ENCODE measurements at places on chromosomes 1 and 21.

DNA sequence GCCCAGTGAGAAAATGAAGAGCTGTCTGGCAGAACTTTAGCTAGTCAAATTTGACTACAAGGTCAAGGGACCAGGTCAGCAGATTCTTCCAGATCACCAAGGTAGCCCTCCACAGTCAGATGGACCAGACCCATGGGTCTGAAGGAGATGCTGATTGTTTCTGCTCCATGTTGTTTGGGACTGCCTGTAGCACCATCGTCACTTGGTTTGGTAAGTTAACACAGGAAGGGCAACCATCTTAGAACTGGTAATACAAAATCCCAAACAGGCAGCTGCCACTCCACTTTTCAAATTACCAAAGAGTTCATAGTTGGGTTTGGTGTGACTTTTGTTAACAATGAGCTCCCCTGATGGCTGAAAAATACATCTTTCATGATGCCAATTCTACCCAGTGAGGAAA lies 9.0 kb downstream of the ITPKB start:
- DNase-seq = no peak

GRCh38 chr1:169550294-169550693 lies 36.0 kb downstream of the F5 start:
- DNase-seq = no peak

- DNase-seq = no peak
Observed at GRCh38 chr1:198179556-198179981, 22.8 kb downstream of the NEK7 start.

GRCh38 chr21:21406921-21407320 lies 408.7 kb downstream of the NCAM2 start:
- no peak for DNase-seq

GRCh38 chr1:154253671-154254070 lies 18.8 kb upstream of the HAX1 start:
- DNase-seq = no peak

- peak; percentile 62 for DNase-seq
Observed at GRCh38 chr1:212608959-212609700, 569 bp downstream of the ATF3 start.

DNA sequence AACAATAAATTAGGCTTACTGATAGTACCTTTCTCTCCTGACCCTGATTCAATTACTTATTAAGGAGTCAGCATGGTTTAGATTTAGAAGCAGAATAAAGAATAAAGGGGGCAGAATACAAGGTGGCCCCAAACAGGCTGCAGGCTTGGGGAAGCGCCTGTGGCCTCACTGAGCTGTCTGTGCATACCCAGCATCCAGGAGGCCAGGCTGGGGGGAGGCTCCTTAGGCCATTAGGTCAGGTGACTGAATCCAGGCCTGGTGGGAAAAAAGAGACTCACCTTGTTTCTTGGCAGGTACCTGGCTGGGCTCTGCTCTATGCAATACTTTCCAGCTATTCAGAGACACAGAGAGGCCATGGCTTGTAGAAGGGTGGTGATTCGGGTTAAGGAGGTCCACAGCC lies 38.8 kb downstream of the PGBD5 start:
- no peak for DNase-seq

- DNase-seq = no peak
Observed at GRCh38 chr1:53944469-53945182, 873 bp downstream of the IFT25 start.

- DNase-seq = peak; percentile 98
Observed at GRCh38 chr1:156456625-156457465, 43.7 kb downstream of the MEF2D start.

- no peak for DNase-seq
Observed at GRCh38 chr1:49026230-49026811, 249.6 kb upstream of the BEND5 start.

DNA sequence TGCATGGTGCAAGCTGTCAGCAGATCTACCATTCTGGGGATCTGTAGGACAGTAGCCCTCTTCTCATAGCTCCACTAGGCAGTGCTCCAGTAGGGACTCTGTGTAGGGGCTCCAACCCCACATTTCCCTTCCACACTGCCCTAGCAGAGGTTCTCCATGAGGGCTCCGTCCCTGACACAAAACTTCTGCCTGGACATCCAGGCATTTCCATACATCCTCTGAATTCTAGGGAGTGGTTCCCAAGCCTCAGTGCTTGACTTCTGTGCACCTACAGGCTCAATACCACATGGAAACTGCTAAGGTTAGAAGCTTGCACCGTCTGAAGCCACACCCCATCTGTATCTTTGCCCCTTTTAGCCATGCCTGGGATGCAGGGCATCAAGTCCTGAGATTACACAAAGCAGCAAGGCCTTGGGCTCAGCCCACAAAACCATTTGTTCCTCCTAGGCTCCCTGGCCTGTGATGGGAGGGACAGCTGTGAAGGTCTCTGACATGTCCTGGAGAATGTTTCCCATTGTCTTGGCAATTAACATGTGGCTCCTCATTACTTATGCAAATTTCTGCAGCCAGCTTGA lies 117.0 kb upstream of the NFIA start:
- no peak for DNase-seq

GRCh38 chr1:204680461-204680860 lies 5.1 kb downstream of the LRRN2 start:
- no peak for DNase-seq

DNA sequence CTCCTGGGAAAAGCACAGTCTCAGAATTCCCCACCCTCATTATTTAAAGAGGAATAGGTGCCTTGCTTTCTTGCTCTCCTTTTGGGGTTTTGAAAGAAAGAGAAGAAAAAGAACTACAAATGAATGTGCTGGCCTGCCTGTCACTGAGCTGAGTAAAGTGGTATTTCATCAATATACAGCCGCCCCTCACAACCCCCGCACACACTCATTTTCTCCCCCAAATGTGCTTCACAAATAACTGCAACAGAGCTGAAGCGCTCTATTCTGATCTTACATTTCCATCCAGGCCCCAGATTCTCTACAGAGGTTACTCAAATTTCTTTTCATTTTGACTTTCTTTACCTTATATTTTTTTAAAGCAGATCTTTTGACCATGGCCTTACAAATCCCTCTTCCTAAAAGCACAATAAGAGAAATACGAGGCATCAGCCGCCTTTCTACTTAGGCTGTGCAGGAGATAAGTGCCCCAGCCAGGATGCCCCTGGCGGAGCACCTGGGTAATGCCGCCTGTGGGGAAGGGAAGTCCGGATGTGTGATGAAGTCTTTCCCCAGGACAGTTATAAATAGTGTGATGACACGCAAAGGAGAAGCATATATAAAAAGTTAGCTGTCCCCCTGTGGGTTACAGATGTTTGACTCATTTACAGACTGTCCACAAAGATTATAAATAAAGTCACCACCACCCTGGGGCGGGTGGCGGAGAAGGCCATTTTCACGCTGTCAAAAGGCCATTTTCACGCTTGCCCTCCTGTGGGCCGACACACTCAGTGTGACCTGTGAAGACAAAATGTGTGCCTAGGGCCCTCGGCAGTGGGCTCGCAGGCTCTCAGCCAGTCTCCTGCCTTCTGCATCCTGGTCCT lies 6.5 kb downstream of the KCNN3 start:
- peak; percentile 47 for DNase-seq

- no peak for DNase-seq
Observed at GRCh38 chr1:166172106-166172505, 5.3 kb upstream of the FAM78B start.

DNA sequence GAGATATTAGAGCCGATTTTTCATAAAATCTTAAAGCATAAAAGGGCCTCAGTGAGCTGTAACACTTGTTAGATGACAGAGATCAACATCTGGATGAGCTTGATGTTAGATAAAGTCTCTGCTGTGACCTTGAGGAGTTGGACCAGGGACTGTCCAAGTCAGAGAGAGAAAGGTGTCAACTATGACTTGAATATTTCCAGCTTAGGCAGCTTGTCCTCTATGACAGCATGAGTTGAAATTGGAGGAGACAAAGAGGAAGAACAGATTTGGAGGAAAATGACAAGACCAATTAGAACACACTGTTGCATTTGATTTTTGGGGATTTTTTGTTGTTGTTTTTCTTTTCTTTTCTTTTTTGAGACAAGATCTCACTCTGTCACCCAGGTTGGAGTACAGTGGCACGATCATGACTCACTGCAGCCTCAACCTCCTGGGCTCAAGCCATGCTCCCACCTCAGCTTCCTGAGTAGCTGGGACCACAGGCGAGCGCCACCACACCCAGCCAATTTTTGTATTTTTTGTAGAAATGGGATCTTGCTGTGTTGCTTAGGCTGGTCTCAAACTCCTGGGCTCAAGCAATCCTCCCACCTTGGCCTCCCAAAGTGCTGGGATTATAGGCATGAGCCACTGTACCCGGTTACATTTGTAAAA lies 35.3 kb upstream of the CLIC4 start:
- DNase-seq = no peak

GRCh38 chr1:89692601-89693521 lies 59.9 kb downstream of the LRRC8C start:
- DNase-seq = no peak

DNA sequence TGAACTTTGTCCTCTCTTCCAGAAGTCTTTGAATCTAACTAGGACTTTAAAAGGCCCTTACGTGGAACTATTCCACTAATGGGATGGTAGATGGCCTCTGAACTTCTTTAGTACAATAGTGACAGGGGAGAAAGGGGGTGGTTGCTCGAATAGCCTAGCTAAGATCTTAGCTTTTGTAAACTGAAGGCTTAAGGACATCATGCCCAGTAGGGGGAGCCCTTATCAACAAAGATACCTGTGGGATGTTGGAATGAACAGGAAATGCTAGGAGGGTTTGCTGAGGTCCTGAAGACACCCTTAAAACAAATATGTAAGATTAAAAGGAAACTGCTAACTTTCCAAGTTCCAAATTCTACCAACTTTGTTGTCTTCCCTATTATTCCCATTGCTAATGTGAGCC lies 33.2 kb downstream of the NHLH2 start:
- peak; percentile 52 for DNase-seq

DNA sequence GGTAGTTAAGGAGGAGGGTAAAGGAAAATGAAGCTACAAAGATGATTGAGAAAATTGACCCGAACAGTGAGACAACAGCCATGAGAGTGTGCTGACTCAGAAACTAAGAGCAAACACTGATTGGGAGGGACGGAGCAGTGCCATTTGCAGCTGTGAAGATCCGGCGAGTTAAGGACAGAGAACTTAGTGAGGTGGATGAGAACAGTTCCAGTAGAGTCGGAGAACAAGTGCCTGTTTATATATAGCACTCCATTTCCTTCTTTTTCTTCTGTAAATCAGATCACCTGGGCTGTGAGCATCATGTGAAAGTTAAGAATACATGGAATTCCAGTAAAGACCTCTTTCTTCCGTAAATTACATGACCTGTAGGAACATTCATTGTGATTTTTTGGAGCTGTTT lies 145.7 kb downstream of the KCNK2 start:
- DNase-seq = no peak

- DNase-seq = no peak
Observed at GRCh38 chr1:177632923-177633615, 336.8 kb downstream of the SEC16B start.

DNA sequence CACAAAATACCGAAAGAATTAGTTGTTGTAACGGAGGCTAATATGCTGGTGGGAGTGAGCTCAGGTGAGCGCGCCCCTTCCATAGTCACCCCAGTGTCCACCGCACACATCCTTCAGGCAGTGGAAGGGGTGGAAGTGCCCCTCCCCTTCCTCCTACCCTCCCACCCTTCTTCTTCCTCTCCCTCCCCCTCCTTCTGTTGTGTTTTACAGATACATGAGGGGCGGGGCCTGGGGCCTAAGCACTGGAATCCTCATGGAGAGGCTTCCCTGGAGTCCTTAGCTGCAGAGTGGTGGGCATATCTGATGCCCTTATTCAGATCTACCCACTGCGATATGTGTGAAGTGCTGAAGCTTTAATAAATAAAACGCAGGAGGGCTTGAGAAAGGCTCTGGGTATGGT lies 10.3 kb upstream of the ADARB1 start:
- no peak for DNase-seq

DNA sequence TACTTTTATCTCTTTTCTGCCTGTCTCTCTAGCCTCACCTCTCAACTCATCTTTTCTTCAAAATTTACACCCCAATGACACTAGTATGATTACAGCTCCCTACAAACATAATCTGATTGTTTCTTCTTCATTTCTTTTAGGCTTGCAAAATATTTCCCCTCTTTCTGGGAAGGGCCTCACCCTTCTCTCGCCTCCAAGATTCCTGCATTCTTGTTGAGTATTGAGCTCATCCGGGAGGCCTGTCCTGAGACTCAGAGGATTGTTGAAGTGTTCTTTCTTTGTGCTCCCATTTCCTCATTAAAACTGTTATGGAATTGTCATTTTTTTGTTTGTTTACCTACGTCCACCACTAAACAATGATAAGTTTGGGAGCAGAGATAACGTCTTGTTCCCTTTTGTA lies 99.1 kb upstream of the CHRM3 start:
- DNase-seq = no peak

GRCh38 chr1:156492591-156493080 lies 7.9 kb downstream of the MEF2D start:
- DNase-seq = peak; percentile 34

- DNase-seq = no peak
Observed at GRCh38 chr1:117600966-117601365, 4.9 kb upstream of the TENT5C start.

GRCh38 chr1:162087111-162087510 lies 17.6 kb downstream of the NOS1AP start:
- DNase-seq = no peak

GRCh38 chr1:3640121-3640837 lies 9.6 kb downstream of the WRAP73 start:
- no peak for DNase-seq

DNA sequence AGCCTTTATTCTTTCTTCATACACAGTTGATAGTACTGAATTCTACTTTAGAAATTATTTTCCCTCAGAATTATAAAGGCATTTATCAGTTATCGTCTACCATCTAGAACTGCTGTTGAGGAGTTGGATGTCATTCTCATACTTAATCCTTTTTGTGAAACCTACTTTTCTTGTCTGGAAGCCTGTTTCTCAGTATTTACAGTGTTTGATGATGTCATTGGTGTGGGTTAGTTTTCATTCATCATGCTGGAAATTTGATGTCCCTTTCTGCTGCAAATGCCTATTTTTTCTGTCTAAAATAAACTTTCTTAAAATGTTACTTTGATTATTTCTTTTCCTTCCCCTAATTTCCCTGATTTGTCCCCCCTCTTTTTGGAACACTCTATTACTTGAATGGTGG lies 22.8 kb upstream of the ZNF281 start:
- no peak for DNase-seq

DNA sequence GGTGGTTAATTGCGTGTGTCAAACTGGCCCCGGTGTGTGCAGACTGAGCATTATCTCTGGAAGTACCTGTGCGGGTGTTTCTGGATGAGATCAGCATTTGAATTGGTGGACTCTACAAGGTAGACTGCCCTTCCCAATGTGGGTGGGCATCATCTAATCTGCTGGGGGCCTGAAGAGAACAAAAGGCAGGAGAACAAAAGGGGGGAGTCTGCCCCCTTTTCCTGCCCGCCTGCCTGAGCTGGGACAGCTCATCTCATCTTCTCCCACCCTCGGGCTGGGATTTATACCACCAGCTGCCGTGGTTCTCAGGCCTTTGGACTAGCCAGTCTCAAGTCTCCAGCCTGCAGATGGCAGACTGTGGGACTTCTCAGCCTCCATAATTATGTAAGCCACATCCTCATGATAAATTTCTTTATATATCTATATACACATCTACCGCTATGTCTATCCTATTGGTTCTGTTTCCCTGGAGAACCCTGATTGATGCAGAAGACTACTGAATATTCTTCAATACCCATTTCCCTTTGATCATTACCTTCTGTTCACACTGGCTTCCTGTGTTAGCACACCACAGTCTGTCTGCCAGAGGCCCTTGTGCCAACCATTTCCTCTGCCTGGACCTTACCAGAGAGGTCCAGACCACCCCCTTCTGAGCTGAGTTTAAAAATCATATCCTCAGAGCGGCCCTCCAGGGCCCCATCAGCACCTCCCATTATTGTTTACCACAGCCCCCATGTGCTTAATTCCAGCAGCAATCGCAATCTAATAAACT lies 25.2 kb downstream of the RCAN1 start:
- no peak for DNase-seq
